ENCODE measurements at places on chromosomes 4 and X.

- no peak for DNase-seq
Observed at GRCh38 chrX:110421500-110422455, 63.1 kb downstream of the RTL9 start.

DNA sequence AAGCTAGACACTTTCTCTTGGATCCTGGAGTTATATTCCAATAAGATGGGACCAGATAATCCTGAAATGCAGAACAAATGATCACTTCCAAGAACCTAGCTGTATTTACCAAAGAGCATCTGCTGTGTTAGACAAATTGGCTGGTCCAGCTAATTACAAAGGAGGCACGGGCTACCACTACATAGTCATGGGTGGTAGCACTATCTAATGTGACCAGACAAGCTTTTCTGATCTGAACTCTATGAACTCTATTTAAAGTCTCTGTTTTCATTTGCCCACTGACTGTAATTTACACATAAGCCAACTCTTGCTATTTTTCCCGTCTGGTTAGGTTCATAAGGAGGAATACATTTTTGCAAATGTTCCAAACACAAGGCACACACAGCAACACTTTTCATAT is 34.6 kb downstream of the LNX1 start:
- DNase-seq, result no peak

DNA sequence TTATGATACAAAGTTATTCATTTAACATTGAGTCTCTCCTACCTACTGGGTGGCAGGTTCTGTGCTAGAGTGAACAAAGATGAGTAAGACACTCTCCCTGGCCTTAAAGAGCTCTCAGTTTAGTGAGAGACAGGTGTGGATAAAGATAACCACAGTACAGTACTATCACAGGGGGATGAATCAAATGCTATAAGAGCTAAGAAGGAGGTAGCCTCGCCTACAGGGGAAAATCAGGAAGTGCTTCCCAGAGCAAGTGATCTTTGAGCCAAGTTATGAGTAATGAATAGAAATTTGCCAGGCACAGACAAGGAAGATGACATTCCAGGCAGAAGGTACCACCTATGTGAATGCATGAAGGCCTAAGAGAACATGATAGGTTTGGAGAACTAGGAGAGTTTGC is 3.4 kb upstream of the IGBP1 start:
- DNase-seq, result no peak

GRCh38 chr4:61296144-61296543 is 96.0 kb downstream of the ADGRL3 start:
- DNase-seq, result no peak

DNA sequence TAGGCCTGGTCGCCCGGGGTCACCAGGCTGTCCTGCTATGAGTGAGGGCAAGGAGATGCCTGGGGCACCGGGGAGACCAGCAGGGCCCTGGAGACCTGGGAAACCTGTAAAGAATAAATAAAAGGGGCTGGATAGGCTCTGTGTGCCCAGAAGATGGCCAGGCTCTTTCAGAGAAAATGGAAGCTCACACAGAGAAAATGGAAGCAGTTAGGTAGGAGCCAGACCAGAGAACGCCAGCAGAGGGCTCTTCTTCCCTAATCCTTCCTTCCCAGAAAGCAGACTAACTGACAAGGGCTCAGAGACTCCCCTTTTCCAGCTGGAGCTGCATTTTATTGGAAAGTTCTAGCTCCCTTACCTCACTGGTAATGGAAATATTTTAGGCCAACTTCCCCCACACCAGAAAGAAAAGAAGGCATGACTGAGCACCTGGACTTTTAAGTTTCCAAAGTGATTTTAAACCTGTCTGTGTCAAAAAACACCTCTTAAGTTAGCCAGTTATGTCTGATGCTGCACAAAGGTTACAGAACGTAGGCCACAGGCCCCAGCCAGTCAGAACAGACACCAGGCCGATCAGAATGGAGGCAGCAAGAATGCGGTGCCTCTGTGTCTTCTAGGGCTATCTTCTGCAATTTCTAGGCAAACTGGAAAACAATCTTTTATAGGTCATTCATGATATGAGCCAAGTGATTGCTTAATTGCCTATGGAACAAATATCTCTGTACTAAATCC is 74.0 kb downstream of the ATG4A start:
- peak; percentile 32 for DNase-seq

GRCh38 chr4:99458911-99459447 is 23.8 kb upstream of the ADH7 start:
- no peak for DNase-seq

GRCh38 chr4:76639288-76639687 is 204.3 kb downstream of the SHROOM3 start:
- no peak for DNase-seq

DNA sequence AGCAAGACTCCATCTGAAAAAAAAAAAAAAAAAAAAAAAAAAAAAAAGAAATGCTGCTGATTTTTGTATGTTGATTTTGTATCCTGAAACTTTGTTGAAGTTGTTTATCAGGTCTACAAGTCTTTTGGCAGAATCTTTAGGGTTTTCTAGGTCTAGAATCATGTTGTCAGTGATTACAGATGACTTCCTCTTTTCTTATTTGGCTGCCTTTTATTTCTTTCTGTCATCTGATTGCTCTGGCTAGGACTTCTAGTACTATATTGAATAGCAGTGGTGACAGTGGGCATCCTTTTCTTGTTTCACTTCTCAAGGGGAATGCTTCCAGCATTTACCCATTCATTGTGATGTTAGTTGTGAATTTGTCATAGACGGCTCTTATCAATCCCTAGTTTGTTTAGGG is 334.4 kb downstream of the SPRY1 start:
- no peak for DNase-seq

DNA sequence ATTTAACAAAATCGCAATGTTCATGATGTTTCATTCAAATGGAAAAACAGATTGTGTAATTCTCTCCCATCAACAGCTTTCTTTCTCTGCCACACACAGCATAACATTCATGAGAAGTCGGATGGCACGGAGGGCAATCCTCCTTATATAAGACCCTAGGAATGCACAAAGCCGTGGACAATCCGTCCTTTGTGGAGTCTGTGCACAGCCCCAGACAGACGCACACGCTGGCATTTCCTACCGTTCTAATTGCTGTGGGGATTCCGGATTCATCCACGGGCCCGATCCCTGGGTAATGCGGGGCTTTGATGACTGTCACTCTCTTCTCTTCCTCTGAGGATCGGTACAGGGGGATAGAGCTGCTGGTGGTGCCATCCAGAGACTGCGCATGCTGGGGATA is 121.9 kb upstream of the PDLIM3 start:
- no peak for DNase-seq

DNA sequence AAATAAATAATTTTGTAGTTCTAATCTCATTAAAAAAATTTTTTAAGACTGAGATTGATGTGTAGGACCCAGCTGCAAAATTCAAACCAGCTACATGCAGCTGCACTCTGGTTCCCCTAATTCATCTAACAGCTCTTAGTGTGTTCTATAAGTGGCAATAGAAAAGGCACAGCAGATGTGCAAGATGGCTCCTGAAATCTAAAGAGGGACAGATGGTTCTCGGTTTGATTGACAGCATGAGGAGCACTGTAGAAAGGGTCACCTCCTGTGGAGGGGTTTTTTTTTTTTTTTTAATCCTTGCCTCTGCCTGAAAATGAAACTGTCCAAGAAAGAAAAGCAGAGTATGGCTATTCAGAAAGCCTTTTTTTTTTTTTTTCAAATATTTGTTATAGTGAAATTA is 16.9 kb upstream of the OCIAD1 start:
- DNase-seq, result peak; percentile 45

DNA sequence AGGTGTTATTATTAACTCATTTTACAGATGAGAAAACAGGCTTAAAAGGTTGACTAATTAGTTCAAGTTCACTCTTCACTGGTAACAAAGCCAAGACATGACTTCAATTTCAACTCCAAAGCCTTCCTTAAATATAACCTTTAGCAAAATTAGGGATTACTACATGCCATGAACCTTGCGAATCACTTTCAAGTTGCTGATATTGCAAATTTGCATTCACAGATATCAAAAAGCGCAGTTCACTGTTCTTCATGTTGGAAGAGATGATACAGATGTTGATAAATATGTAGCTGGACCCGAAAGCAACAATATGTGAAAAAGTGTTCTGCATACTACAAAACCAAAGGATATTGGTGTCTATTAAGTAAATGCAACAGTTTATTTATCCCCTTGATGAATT is 210.8 kb upstream of the GYPA start:
- DNase-seq, result no peak

DNA sequence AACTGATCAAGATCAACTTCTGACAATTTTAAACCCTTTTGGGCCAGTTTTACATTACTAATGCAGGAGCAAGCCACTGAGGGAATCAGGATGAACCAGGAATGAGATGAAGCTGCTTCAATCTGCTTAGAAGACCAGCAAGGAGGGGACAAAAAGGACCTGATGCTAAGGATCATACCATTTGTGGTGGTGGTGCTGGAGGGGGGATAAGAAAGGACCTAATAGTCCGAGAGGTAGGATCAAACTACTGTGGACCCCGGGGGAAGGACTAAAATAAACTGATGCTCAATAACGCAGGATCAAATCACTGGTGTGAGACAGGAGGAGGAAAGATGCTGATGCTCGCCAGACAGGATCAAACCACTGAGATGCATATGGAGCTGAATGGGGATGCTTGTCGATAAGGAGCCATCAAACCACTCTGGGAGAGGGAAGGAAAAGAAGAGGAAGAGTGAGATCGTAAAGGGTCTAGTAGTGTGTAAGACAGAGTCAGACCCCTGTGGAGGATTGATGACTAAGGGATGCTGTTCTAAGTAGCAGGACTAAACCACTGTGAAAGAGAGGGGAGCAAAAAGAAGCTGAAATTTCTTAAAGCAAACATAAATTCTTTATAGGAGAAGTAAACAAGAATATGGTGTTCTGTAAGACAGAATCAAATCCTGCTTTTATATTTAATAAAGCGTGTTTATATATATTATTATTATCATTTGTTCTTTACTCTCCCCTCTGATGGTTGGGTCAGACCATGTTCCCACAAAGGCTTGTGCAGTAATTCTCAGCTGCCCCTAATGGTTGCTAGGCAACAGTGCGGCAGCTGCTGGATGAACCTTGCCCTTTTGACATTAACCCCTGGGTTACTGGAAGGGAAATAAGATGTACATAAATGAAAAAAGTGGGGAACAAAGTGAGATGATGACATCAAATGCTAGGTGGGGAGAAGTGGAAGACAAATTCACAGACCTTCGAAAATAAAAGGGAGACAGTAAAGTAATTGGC is 432.5 kb upstream of the FGF16 start:
- no peak for DNase-seq

DNA sequence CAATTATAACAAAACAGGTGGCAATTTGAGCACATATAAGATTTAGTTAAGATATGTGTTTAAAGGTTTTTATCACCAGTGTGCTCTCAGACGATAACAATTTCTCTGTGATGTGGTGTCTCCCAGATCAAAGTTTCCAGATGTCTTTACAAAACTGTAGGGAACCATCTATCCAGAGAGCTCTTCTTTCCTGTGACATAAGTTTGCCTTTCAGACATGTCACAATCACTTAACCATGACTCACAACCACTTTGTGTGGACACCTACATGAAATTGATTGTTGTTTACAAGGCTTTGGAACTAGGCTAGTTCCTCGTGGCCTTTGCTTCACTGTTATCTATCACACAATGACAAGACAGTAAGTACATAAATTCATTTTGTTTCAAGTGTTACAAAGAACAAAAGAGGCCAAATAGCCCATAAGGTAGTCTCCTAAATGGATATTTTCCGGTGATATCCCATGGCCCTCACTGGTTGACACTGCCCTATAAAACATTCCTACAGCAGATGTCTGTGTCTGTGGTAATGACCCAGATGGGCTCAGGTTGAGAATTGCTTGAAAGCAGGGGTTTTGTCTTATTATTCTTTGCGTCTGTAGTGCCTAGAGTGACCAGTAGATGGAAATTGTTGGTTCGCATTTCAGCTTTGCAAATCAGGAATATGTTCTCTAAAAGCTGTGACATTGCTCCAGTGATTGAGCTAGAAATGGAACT is 297.8 kb upstream of the FAM241A start:
- DNase-seq, result no peak

DNA sequence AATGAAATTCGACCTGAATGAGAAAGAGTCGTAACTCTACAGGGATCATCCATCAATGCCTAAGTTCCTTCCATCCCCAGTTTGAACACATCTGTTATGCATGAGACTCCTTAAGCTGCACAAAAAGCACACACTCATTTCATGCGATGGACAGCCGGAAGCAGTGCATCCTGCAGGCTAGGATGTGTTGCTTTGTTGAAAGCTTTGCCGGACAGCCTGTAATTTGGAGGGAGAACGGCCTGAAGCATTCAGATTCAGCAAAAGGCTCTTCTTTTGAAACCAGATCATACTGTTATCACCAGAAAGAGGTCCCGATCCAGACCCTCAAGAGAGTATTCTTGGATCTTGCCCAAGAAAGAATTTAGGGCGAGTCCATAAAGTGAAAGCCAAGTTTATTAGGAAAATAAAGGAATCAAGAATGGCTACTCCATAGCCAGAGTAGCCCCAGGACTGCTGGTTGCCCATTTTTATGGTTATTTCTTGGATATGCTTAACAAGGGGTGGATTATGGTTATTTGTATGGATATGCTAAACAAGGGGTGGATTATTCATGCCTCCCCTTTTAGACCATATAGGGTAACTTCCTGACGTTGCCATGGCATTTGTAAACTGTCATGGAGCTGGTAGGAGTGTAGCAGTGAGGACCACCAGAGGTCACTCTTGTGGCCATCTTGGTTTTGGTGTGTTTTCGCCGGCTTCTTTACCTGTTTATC is 48.1 kb upstream of the DHRSX start:
- DNase-seq, result no peak

- DNase-seq, result no peak
Observed at GRCh38 chr4:15765910-15766697, 12.0 kb upstream of the CD38 start.

- DNase-seq, result no peak
Observed at GRCh38 chr4:7648544-7649395, 214.0 kb upstream of the PSAPL1 start.

DNA sequence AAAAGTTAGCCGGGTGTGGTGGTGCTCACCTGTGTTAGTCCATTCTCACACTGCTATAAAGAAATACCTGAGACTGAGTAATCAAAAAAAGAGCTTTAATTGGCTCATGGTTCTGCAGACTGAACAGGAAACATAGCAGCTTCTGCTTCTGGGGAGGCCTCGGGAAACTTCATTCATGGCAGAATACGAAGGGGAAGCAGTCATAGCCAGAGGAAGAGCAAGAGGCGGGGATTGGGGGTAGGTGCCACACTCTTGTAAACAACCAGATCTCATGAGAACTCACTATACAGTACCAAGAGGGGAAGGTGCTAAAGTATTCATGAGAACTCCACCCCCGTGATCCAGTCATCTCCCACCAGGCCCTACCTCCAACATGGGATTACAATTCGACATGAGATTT is 64.1 kb downstream of the BEND4 start:
- DNase-seq, result no peak

DNA sequence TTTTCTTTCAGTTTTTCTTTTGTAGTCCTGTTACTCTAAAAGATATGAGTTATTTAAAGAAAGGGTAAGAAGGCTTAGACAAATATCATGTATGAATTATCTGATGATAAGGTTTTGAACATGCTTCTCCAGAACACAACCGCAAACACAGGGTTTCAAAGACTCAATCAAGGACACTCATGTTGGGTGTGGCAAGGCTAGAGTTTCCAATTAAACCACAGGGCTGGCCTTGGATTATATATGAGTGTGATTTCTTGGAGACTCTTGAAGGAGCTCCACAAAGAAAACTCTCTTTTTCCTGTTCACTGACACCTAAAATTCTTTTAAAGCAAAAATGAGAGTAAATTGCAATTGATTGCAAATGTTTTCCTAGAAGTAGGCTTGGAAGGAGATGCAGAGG is 110.1 kb upstream of the PDLIM3 start:
- no peak for DNase-seq
